ENCODE measurements at places on chromosomes 2 and 18.
A peak's percentile ranks its signal among the peaks of the same experiment; 100 is the strongest.

GRCh38 chr2:236264256-236264655, at the start of gene ASB18:
TSS of gene ASB18 (minus strand) at chr2:236264406. CDS start at chr2:236264345, 61 bp downstream.
- no peak for DNase-seq

DNA sequence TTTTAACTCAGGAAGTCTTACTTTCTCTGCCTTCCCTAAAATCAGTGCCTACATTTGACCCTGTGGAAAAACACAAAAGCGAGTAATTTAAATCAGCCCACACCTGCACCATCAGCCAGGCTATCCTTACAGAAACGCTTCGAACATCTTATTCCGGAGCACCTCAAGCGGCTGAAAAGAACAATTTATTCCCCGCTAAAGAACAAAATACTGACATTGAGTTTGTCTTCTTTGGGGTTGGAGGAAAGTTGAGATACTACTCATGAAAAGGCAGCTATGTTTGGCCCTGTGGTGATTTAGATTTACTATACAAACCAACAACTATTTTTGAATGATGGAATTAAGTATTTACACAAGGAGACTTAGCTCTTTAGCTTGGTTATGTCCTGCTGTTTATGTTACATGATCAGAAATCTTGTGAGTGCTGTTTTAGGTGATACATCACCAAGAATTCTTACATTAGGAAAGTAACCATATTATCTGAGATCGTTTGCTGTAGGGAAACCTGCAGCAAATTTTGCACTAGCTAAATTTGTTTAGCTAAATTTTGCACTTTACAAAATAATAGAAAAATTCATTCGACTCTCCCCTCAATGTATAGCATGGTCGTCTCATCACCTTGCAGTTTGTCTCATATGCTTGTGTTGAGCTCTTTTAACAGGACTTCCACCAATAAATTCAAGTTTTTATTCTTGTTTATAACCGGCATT, 158.8 kb upstream of the SIX2 start:
- DNase-seq, result no peak

- no peak for DNase-seq
Measured at GRCh38 chr2:47201224-47201623, 46.1 kb upstream of the STPG4 start.

DNA sequence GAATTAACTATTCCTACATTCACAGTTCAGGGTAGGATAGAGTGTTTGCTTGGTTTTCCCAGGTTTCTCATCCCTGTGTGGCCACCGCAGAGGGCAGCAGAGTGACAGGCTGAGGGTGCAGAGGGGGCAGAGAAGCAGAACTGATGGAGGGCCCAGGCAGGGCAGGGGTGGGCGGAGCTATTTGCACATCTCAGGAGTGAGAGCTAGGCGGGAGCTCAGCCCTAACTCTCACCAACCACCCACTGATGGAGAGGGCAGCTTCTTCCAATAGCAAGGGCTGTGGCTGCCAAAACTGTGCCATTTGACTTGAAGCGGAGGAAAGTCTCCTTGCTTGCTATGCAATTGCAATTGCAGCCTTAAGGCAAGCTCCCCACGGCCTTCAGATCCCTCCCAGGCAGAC, 12.0 kb upstream of the DARS1 start:
- peak; percentile 82 for DNase-seq

DNA sequence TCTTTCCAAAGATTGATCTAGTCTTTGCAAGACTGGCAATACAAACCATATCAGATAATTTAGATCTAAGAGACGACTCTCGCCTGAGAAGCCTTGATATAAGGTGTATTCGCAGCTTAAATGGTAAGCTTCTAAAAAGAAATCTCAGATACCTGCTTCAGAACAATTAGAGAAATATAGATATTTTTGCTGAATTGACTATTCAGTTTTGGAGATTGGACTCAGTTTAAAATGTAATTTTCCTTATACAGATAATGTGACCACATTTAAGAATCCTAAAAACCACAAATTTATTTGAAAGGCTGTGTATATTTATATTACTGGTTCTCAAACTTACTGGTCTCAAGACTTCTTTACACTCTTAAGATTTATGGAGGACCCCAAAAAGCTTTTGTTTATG, 15.4 kb downstream of the PAPOLG start:
- DNase-seq, result no peak

- no peak for DNase-seq
Measured at GRCh38 chr2:16429431-16430145, 236.0 kb downstream of the CYRIA start.

DNA sequence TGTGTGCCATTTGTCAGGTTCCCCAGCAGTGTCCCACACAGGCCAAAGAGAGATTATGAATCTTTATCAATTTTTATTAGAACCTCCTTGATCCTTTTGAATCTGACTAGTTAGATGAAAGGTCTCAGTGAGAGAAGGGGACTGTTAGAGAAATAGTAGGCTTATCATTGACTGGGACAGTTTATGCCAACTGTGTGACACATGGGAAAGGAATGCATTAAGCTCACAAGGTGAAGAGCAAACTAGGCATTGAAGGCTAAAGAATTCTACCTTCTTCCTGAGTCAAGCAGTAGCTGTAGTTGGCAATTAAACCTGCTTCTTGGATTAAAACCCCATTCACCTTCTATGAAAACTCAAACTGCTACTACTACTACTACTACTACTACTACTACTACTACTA, 389.6 kb upstream of the CDH19 start:
- no peak for DNase-seq

GRCh38 chr2:181178823-181179412, 198.5 kb downstream of the UBE2E3 start:
- DNase-seq, result peak; percentile 20

GRCh38 chr2:97664636-97664970, 759 bp upstream of the ACTR1B start:
- DNase-seq, result no peak

DNA sequence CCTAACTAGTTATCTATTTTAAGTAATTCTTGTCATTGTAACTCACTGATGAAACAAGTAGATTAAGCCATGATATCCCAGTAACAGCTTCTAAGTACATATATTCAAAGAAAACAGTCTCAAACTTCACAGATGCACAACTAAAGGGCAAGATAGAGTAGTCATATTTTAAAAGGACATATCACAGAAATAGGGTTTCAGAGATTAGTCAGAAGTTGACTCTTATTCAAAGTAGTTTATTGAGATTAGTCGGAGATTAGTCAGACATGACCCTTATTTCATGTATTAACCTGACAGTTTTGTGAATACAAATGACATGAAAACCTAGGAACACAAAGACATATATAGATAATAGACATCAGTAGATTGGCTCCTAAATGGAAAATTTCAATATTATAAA, 15.9 kb upstream of the CHAC2 start:
- no peak for DNase-seq

DNA sequence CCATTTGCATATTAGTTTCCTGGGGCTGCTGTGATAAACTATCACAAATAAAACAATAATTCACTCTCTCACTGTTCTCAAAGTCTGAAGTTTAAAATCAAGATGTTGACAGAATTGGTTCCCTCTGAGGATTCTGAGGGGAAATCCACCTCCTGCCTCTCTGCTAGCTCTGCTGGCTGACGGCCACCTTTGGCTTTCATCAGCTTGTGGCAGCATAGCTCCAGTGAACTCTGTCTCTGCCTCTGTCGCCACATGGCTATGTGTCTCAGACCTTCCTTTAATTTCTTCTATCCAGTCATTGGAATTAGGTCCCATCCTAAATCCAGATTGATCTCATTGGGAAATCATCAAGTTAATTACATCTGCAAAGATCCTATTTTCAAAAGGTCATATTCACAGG, 38.9 kb upstream of the TRIM43 start:
- no peak for DNase-seq

GRCh38 chr18:666177-666576, 8.7 kb downstream of the TYMS start:
- no peak for DNase-seq

DNA sequence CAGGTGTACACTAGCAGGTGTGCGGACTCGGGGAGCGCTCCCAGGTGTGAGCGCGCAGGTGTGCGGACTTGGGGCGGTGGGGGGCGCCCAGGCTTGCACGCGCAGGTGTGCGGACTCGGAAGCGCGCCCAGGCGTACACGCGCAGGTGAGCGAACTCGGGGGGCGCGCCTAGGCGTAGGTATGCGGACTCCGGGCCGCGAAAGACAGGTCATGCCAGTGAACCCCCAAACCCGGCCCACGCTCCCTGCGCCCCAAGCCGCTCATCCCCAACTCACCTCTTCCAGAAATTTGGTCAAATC, 342 bp downstream of the CYB5A start:
- DNase-seq, result peak; percentile 10

- peak; percentile 38 for DNase-seq
Measured at GRCh38 chr2:234291765-234292204, 205.1 kb downstream of the ARL4C start.

Measured in nephron progenitor cell (in vitro differentiated cells).